Natural killer cell (primary cell): ENCODE measurements at places on chromosomes 5 and 9. TPM values are rescaled to one million over a fixed set of nuclear protein-coding genes. Genes with fewer than 3 reads are reported as not detected.

C9 gene
- not detected for total RNA-seq

LECT2 gene
- total RNA-seq: not detected

SLCO6A1 gene
- not detected for total RNA-seq

FBP2 gene
- total RNA-seq: not detected

NEUROG1 gene
- total RNA-seq: not detected

FABP6 gene
- not detected for total RNA-seq

CNTNAP3B gene
- not detected for total RNA-seq

ELOVL7 gene
- 2.6 TPM for total RNA-seq

ZNF608 gene
- 6.6 TPM for total RNA-seq

ADRB2 gene
- 78.9 TPM for total RNA-seq

DNA sequence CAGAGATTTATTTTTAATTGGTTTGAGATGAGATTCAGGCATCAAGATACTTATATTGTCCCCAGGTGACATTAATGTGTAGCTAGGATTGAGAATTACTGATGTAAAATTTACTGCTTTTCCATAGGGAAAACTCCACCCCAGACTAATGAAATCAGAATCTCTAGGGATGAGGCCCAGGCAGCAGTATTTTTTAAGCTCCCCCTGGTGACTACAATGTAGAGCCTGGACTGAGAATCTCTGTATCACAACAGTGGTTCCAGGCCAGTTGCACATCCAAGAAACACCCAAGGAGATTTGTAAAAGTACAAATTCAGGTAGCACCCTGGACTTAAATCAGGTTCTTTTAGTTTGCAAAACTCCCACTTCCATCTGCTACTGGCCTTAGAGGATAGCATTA lies 185.7 kb downstream of the MARCHF11 start:
- H3K27ac ChIP-seq: no peak overlapping the region
- no peak overlapping the region for H3K4me3 ChIP-seq
- no peaks in the 10 kb centered on the region for H3K4me1 ChIP-seq

DNA sequence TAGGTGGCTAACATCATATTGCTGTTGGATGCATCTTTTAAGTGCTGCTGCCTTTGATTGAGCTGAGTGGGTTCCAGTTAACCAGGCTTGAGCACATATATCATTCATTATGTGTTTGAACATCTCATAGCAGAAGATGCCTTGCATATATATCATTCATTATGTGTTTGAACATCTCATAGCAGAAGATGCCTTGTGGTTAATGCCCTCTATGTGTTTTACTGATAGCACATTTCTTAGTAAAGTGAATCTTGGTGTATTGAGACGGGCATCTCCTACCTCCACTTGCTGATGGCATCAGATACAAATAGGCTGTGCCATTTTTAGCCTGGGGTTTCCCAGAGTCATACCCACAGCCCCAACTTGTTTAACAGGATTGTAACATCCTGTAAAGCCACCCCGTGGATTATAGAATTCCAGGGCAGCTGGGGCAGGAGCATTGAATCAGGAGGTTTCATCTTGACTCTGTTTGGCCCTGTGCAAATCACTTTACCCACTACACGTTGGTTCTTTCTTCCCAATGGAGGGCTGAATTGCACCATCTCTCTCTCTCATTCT lies 26.5 kb downstream of the MTAP start:
- no peak overlapping the region for H3K4me3 ChIP-seq
- H3K27ac ChIP-seq: no peak overlapping the region
- no peaks in the 10 kb centered on the region for H3K27me3 ChIP-seq
- H3K4me1 ChIP-seq: no peaks in the 10 kb centered on the region
- no peak for DNase-seq

DNA sequence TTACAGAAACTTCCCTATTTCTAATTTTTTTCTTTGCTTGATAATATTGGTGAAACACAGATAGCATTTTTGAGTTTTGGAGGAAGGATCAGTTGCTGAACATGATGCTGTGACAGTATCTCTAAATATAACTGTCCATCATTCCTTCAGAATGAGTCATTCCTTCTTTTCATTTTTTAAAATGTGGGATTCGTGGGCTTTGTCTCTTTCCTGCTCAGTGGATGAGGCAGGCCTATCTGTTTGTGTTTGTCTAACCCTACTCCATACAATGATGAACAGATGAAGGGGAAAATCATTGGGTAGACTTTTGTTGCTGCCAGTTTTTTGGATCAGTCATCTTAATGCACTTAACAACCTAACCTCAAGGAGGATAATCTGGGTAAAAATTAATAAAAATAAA lies 15.7 kb upstream of the OR13C8 start:
- no peaks in the 10 kb centered on the region for H3K36me3 ChIP-seq
- no peak for DNase-seq
- H3K4me3 ChIP-seq: no peak overlapping the region
- H3K27me3 ChIP-seq: no peaks in the 10 kb centered on the region

GRCh38 chr5:169670769-169671525 lies 33.9 kb downstream of the DOCK2 start:
- H3K4me1 ChIP-seq: no peaks in the 10 kb centered on the region
- DNase-seq: no peak
- H3K27ac ChIP-seq: no peak overlapping the region
- H3K4me3 ChIP-seq: no peak overlapping the region
- no peaks in the 10 kb centered on the region for H3K27me3 ChIP-seq

DNA sequence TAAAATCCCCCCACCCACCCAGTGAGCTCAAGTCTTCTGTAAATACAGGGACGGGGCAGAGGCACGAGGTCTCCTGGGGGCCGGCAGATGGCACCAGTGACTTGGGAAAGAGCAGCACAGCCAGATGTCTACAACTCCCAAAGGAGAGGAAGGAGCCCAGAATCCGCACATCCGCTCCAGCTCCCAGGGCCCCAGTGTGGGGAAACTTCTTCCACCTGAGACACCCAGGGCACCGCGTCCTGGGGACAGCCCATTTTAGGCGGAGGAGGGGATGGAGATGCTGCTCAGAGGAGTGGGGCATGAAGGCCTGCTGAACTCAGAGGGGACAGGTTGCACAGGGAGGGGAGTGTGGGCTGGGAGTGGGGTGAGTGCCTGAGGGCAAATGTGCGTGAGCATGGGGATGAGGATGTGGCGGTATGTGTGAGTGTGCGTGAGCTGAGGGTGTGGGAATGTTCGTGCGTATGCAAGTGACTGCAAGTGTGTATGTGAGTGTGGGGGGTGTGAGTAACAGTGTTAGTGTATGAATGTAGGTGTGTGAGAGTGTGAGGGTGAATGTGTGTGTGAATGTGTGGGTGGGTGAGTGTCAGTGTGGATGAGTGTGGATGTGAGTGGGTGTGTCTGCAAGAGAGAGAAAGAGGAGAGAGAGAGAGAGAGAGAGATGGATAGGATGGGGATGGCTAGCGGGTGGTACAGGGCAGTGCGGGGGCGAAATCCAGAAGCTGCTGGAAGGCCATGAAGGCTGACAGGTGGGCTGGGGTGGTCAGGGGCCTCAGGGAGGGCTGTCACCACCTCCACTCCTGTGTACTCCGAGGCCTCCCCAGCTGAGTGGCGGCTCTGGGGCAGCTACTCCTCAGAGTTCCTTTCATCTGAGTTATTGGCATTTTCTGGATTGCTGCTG lies 63.5 kb downstream of the DUSP1 start:
- DNase-seq: no peak
- no peaks in the 10 kb centered on the region for H3K36me3 ChIP-seq
- peaks cover 4% of the 10 kb centered on the region for H3K27me3 ChIP-seq

DNA sequence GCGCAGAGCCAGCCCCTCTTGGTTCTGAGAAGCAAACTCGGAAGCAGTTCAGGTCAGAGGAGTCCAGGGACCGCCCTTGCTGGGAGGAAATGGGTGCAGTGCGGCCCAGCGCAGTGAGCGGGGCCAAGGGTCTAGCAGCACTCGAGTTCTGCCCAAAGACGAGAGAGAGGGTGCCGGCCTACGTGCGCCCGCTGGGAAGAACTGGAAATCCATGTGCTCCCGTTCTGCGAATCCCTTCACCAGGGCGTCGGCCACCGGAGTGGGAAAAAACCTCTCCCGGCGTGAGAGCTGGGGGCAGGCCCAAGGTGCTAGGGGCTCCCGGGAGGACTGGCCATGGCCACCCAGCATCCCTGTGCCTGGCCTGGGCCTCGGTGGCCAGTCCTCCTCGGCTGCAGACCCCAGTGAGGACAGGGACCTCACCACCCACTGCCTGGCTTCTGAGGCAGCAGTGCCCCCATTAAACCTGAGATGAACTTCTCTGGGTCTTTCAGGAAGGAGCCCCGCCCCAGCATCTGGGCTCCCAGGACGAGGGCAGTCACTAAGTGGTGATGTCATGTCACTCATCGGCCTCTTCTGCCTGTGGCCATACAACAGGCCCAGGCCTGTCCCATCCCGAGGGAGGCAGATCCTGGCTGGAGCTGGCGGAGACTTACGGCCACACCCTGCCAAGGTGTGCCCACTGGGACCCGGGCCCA lies 10.6 kb downstream of the TMEM250 start:
- H3K4me3 ChIP-seq: no peak overlapping the region
- H3K27me3 ChIP-seq: no peaks in the 10 kb centered on the region
- peaks cover 71% of the 10 kb centered on the region for H3K4me1 ChIP-seq
- peak overlapping the region; percentile 98 for H3K27ac ChIP-seq
- H3K36me3 ChIP-seq: no peaks in the 10 kb centered on the region
- no peak for DNase-seq

- H3K27ac ChIP-seq: no peak overlapping the region
- H3K4me3 ChIP-seq: no peak overlapping the region
- H3K36me3 ChIP-seq: no peaks in the 10 kb centered on the region
- peaks cover 3% of the 10 kb centered on the region for H3K27me3 ChIP-seq
- no peak for DNase-seq
Observed at GRCh38 chr5:52906343-52906742, 82.8 kb upstream of the ITGA2 start.

DNA sequence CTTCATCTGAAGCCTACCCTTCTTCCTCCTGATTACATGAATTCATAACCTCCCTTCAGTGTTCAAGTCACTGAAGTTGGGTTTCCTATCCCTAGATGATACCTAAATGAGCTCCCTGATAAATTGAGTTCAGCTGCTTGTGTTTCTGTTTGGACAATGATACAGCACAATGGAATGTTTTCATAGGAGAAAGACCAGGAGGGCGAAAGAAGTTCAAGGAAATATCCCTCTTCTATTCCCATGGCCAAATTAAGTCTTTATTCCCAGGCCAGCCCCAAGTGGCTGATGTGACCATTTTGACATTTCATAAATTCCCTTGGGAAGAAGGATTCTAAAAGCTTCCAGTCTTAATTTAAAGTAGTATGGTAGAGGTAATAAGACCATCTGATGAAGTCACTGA lies 555.8 kb upstream of the CLINT1 start:
- no peak overlapping the region for H3K27ac ChIP-seq
- H3K27me3 ChIP-seq: no peaks in the 10 kb centered on the region
- H3K4me1 ChIP-seq: no peaks in the 10 kb centered on the region
- DNase-seq: no peak
- no peaks in the 10 kb centered on the region for H3K36me3 ChIP-seq
- H3K4me3 ChIP-seq: no peak overlapping the region

DNA sequence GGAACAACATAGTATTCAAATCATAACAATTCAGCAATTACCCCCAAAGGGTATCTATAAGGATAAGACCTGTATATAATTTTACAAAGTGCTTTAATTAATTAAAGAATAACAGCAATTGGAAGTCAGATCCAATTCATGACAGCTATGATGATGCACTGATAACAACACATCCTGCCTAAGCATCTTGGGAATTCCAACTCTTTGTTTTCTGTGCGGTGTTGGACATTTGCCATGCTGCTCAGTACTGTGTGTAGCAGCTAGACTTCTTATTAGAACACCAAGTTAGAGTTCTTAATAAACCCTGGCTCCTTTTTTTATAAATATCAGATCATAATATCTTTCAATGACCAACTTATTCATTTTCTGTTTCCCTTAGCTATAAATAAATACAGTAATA lies 209.0 kb downstream of the SEC61B start:
- no peak for DNase-seq
- no peaks in the 10 kb centered on the region for H3K27me3 ChIP-seq
- H3K36me3 ChIP-seq: no peaks in the 10 kb centered on the region
- no peak overlapping the region for H3K27ac ChIP-seq

DNA sequence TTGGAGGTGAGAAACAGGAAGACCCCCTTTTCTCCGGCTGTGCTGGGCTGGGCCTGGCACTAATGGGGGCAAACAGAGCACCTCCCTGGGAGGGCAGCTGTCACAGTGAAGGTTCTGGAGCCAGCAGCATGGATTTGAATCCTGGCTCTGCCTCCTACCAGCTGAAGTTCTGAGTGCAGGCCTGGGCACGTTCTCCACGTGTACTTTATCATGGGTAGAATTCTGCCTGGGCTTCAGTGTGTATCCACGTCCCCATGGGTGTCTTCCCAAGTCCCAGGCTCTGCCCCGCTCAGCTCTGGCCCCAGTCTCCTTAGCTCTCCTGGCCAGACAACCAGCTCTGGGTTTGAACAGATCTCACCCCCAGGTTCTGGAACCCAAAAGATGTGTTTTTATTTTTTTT lies 223.2 kb downstream of the PBX3 start:
- peaks cover 9% of the 10 kb centered on the region for H3K36me3 ChIP-seq
- no peaks in the 10 kb centered on the region for H3K27me3 ChIP-seq
- no peak for DNase-seq
- no peak overlapping the region for H3K27ac ChIP-seq
- H3K4me3 ChIP-seq: no peak overlapping the region
- no peaks in the 10 kb centered on the region for H3K4me1 ChIP-seq

GRCh38 chr9:83081846-83082245 lies 18.9 kb upstream of the RASEF start:
- H3K27ac ChIP-seq: no peak overlapping the region
- H3K4me3 ChIP-seq: no peak overlapping the region
- H3K27me3 ChIP-seq: no peaks in the 10 kb centered on the region
- H3K4me1 ChIP-seq: no peaks in the 10 kb centered on the region
- no peaks in the 10 kb centered on the region for H3K36me3 ChIP-seq

- H3K27ac ChIP-seq: peak overlapping the region; percentile 99
- H3K36me3 ChIP-seq: peaks cover 20% of the 10 kb centered on the region
- peak; percentile 67 for DNase-seq
- H3K4me1 ChIP-seq: peaks cover 12% of the 10 kb centered on the region
- H3K4me3 ChIP-seq: peak overlapping the region; percentile 100
Observed at GRCh38 chr5:134175921-134176510, 734 bp downstream of the SKP1 start.

DNA sequence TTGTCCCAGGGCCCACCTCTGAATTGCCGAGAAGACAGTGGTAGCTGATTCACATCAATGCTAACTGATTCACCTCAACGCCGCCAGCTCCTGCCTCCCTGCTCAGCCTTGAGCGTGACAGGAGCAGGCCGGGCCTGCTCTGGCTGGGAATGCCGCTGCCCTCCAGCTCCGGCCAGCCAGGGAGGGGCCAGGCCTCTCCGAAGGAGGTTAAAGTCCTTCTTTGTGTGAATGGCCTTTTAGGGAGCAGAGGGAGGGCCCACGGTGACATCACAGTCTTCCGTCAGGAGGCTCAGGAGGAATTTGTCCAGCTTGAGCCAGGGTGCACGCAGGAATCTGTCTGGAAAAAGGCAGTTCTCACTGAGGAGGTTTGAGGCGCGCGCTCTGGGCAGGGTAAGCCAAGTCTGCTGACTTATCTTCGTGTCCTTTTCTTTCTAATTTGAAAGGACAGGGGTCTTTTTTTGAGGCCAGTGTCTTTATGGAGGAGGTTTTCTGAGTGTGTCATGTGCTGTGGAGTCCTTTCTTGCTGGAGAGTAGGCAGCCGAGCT lies 82.7 kb downstream of the C9orf152 start:
- no peak overlapping the region for H3K27ac ChIP-seq
- no peak for DNase-seq
- H3K36me3 ChIP-seq: no peaks in the 10 kb centered on the region
- peaks cover 33% of the 10 kb centered on the region for H3K4me1 ChIP-seq
- no peak overlapping the region for H3K4me3 ChIP-seq

- peaks cover 6% of the 10 kb centered on the region for H3K4me1 ChIP-seq
- H3K36me3 ChIP-seq: no peaks in the 10 kb centered on the region
- DNase-seq: peak; percentile 4
- H3K27me3 ChIP-seq: peaks cover 7% of the 10 kb centered on the region
Observed at GRCh38 chr9:36739373-36740116, 166.8 kb downstream of the MELK start.
